ENCODE measurements at places on chromosomes 7 and 10. TPM values are rescaled to one million over a fixed set of nuclear protein-coding genes. Genes with fewer than 3 reads are reported as not detected.

Gene CALCR
- not detected for total RNA-seq

- peak; percentile 48 for DNase-seq
Measured at GRCh38 chr7:75642810-75643486, 95.8 kb downstream of the HIP1 start.

GRCh38 chr7:37832194-37832593 lies 16.2 kb upstream of the NME8 start:
- peak; percentile 5 for DNase-seq

GRCh38 chr7:98285157-98286092 lies 3.9 kb downstream of the BRI3 start:
- no peak for DNase-seq

Data from pulmonary artery endothelial cell (primary cell).